ENCODE measurements at places on chromosomes 16 and 17.

GRCh38 chr17:55577687-55578086 is 66.4 kb upstream of the SMIM36 start:
- DNase-seq = peak; percentile 78

GRCh38 chr17:62708587-62708986 is 81.1 kb downstream of the MRC2 start:
- DNase-seq = no peak

- DNase-seq = no peak
These were observed 59.1 kb downstream of the PDPK1 start for GRCh38 chr16:2596747-2597559.

DNA sequence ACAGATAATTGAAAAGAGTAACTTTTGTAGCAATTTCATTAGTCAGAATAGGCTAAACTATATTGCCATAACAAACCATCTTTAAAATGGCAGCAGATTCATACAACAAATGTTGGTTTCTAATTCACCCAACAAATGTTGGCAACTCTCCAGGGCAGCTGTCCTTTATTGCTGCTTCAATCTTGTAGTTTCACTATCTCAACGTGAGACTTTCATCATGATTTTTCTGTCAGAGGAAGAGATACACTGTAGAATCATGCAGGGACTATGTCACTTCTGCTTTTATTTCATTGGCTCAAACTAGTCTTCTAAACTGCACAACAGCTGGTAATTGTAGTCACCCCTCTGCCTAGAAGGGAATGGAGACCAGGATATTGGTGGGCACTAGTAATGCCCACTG is 174.2 kb downstream of the TANC2 start:
- no peak for DNase-seq

DNA sequence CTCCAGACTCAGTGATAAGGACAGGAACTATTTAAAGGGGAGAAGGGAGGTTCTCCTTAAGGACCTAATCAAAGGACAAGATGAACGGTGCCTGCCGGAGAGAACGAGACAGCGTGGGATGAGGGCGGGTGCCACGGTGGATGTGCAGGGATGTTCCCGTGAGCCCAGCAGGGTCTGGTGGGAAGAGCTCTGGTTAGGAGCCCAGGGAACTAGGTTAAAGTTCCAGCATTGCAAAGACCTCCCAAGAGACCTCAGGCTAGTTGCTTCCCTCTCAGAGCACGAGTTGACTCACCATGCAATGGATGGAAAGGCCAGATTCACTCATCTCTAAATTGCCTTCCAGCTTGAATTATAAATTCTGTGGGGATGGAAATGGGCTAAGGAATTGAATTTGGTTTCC is 14.7 kb downstream of the CCR7 start:
- peak; percentile 50 for DNase-seq

DNA sequence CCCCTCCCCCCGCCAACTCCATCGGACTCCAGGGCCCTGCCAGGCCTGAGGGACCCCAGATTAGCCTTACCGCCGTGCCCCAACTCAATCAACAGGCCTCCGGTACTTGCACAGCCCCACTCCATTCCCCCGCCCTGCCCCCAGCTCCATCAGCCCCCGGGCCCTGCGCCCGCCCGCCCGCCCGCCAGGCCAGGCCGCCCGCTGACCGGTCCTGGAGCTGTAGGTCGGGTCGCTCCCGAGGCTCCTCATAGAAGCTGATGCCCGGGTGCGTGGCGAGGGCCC is 308 bp downstream of the GTF3C1 start:
- DNase-seq = no peak

GRCh38 chr17:39920218-39921210 is 2.1 kb upstream of the GSDMB start:
- peak; percentile 82 for DNase-seq

- DNase-seq = peak; percentile 89
These were observed 18.6 kb downstream of the C1QTNF1 start for GRCh38 chr17:79042421-79043190.

DNA sequence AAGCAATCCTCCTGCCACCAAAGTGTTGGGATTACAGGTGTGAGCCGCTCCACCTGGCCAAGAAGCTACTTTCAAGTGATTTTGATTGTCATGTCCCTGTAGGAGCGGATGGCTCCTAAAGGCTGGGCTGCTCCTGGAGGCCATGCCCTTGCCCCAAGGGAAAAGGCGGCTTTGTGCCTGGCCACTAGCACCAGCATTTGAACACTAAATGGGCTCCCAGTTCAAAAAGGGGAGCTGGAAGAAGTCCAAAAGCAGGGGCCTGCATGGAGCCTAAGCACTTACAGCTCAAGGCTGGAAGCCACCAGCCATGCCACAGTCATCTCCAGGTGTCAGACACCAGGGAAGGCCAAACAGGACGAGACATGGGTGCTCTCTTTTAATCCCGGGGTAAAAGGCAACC is 26.8 kb downstream of the SPHK1 start:
- DNase-seq = no peak

DNA sequence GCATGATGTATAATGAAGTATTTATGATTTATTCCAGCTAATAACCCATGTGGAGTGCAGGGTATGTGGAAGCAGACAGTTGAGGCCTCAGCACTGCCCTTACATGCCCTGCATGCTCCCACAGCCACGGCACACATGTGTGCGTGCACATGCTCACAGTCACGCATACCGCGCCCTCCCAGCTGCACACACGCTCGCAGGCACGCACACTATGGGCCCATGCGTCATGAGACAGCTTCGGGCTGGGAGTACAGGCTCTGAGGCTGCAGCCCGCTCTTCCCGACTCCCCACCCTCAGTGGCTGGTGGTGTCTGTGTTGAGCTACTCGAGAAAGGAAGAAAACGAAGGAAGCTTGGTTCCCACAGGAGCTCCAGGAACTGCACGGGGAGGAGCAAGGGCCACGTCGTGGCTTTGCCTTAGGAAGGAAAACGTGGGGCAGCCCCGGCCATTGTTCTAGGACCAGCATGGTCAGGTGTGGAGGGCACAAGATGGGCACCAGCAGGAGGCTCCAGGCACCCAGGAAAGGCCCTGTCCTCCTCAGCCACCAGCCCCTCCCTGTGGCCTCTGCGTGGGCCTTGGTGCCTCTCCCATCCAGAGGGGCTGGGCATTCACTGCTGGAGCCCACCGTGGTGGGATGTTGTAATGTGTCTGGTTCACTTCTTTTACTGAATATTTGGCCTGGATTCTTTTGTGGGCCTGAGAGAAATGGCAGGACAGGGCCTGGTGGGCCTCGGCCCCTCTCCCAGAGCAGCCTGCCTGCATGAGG is 27.5 kb upstream of the CDH15 start:
- no peak for DNase-seq

DNA sequence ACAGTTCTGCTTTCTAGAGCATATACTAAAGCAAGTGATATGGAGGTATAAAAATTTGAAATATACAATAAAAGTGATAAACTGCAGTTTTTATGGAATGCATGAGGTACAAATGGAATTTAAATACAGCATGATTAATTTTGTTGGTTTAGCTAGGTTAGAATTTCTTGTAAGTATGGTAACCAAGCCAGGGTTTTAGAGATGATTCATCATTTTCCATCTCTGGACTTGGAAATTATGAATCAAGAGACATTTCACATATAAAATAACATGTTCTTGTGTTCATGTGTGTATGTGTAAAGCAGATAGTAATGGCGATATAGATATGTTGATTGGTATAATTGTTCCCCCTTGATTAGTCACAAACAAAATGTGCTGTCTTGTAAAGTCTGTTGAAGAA is 1219.8 kb downstream of the CDH8 start:
- DNase-seq = no peak

DNA sequence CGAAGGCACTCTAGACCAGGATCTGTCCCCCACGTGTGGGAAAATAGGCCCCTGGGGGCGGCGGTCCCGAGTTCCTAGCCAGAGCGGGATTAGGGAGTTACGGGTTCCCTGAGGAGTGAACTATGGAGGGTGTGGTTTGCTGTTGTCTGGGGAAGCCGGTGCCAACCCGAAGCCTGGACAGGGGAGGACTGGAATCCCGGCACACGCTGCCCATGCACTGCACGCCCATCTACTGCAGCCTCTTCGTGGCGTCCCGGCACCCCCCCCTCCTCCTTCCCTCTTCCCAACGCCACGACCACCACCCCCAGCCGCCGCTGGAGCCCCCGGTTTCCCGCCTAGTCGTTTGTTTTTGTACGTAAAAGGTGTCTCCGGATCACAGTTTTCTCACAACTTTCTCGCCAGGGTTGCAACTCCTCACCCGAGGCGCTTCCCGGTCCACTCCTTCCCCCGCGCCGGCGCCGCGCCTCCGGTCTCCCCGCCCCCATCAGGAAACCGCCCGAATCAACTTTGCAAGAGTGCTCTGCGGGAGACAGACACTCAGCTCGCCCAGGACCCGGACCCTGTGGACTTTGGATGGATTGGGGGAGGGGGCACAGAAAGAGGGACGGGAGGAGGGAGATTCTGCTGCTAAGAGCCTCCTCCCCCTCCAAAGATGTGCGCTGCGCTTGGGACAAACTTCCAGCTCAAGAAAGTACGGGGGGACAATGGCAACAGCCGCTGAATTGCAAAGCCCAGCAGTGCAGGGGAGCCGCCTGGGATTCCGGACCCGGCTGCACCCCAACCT is 1.4 kb upstream of the LHX1 start:
- peak; percentile 65 for DNase-seq

- DNase-seq = peak; percentile 69
These were observed at the start of gene RRAD for GRCh38 chr16:66925322-66925840. TSS of gene RRAD (minus strand) at chr16:66925535. CDS start at chr16:66925179, 356 bp downstream.

GRCh38 chr17:15431766-15432165 is 35.7 kb downstream of the CDRT4 start:
- DNase-seq = no peak

DNA sequence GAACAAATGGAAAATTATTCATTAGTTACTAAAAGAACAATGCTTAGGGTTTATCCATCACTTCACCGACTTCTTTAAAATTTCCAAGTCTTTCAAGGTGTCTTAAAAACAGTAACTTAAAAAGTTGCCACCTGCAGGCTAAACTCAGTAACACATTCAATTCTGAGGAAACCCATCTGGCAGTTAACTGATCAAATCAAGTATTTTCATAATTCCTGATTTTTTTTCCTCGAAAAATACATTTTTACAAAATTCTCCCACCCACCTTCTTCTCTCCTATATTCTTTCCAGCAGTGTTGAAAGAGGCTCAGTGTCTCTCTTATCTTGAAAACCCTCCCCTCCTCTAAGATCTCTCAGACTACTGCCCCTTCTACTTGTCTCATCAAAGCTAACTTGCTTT is 29.9 kb downstream of the PARN start:
- DNase-seq = no peak

- no peak for DNase-seq
These were observed 47.2 kb upstream of the CLEC18A start for GRCh38 chr16:69903865-69904415.

- DNase-seq = no peak
These were observed 571 bp upstream of the CCP110 start for GRCh38 chr16:19523184-19523558.

DNA sequence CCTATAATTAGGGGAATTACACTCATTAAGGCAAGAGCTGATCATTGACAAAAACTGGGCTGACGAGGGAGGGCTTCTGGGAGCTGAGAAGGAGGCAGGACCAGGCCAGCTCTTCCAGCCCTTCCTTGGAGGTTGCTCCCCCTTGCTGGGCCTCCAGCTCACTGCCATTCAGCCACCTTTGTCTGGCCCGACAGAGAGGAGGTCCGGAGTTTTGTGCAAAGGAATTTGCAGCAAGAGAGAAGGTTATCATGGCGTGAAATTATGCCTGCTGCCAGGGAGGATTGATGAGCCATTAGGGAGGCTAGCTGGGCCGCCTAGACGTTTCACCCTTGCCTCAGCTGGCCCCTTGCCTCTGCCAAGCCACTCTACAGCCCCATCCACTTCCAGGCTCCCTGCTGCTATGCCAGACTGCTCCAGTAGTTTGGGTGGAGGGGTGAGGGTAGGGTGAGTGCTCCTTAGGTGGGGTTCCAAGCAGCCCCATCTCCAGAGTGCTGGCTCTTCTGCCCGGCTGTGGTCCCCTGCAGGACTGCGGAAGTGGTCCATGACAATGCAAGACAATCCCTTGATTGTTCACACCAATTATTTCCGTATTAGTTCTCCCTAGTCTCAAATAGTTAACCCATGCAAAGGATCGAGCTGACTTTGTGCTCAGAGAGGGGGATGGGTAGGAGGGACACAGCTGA is 17.1 kb upstream of the PHF12 start:
- DNase-seq = no peak

- DNase-seq = no peak
These were observed 2.3 kb downstream of the TMC6 start for GRCh38 chr17:78125976-78126894.

GRCh38 chr16:24257958-24258357 is 1.8 kb downstream of the CACNG3 start:
- no peak for DNase-seq

DNA sequence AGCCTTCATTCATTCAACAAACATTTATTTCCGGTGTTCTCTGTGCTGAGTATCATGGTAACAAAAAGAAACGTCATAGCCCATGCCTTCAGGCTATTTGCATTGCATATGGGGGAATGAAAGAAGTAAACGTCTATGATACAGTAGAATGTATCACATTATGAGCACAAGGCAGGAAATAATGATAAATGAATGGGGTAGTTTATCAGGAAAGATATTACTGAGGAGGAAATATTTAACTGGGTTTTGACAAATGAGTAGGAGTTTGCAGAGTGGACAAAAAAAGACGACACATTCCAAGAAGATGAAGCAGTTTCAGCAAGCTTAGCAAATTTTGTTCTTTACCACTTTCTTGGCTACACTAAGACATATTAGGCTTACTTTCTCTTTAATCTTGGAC is 1.3 kb upstream of the KRTAP4-7 start:
- DNase-seq = no peak

DNA sequence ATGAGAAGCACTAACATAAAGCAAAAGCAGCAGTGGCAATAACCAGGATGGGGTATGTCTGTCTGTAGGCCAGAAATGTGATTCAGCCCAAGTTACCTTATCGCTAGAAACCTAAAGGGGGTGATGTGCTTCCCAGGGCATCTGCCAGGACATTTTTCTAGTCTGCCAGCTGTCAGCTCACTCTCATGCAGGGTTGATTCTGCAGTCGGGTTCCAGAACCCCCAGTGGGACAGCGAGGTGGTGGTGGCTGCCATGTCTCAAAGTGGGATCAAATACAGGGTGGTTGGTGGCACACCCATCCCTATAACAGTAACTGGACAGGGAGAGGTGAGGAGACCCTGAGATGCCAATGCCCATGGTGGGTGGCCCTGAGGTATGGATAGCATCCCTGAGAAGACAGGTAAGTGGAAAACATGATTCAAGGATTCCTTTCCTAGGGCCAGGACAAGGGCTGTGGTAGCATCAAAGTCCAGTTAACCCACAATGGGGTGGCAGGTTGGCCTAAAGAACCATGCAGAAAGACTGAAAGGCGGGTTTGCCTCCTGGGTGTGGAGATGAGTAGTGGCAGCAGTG is 84.3 kb downstream of the TNFRSF13B start:
- DNase-seq = no peak

GRCh38 chr17:3318336-3318735 is 20.2 kb upstream of the OR3A1 start:
- no peak for DNase-seq

- DNase-seq = no peak
These were observed 118.8 kb downstream of the C16orf95 start for GRCh38 chr16:87198328-87198832.

- no peak for DNase-seq
These were observed 4.5 kb upstream of the CA4 start for GRCh38 chr17:60145006-60145935.

- no peak for DNase-seq
These were observed 45.8 kb downstream of the TEX2 start for GRCh38 chr17:64217249-64217691.
